ENCODE measurements at places on chromosomes 7 and 10. TPM values are rescaled to one million over a fixed set of nuclear protein-coding genes. Genes with fewer than 3 reads are reported as not detected.

Gene ZNF92
- total RNA-seq = 22.5 TPM

Gene ADRB1
- not detected for total RNA-seq

Gene ITGB8
- total RNA-seq = 0.85 TPM

DNA sequence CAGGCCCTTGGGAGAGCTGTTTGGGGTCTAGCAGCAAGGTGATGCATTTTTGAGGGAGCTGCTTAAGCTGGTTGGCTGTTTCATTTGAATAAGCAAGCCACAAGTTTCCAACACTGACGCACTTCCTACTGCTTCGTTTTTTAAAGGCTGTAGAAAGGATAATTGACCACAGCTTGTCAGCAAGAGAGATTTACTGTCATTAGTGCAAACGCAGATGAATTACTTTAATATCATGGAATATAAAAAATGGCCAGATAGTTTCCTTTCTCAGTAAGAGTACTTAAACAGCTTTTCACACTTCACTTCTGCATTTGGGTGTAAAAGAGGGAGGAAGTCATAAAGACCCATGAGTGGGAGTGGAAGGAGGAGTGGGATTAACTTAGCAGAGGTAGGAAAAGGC lies 61.5 kb downstream of the FZD1 start:
- DNase-seq = no peak

DNA sequence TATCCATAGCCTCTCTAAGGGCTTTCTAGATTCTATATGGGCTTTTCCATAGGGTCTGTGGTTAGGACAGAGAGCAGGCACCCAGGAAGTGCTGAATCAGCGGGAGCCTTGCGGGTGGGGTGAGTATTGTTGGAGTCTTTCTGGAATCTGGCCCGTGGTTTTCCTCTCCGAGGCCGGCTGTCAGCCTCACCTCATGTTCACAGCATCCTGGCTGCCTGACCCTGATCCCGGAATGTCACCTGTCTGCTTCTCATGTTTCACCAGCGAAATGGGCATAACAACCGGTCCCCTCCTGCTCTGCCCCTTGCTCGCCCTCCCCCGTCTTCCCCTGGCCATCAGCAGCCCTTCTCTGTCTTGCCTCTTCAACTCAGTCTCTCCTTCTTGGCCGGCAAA lies 36.5 kb downstream of the DDIT4 start:
- no peak for DNase-seq

- no peak for DNase-seq
Observed at GRCh38 chr10:44261710-44262455, 123.0 kb downstream of the CXCL12 start.

DNA sequence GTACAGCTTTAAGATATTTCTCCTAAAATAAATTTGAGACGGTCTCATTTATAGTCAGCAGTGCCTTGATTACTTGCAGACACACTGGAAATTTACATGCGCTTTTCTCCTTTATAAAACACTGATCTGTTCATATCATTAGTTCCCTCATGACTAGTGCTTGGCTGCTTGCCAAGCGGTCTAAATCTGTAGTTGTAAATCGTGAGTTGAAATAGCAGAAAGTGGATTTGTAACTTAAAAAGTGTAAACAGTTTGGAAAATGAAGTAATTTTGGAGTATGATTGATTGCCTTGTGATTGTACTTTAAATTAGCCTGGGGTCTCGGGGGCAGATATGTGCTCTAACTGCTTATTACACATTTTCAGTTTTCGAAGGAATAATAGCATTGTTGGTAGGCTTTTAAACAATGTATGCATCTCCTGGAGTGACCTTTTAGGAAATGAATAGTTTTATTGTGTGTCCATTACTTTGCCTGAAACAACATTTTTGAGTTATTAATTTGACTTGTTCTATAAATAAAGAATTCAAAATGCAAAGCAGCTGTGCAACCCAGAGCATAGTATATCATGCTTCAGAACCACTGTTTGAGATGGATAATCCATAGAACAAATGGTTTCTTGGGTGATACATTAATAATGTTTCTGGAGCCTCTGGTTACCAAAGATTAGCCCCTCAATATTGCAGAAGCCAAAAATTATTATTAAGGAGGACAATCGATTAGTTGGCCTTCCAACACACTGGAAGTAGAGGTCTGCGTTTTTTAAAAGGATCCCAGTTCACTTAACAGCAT lies 73.3 kb downstream of the ARID5B start:
- no peak for DNase-seq

DNA sequence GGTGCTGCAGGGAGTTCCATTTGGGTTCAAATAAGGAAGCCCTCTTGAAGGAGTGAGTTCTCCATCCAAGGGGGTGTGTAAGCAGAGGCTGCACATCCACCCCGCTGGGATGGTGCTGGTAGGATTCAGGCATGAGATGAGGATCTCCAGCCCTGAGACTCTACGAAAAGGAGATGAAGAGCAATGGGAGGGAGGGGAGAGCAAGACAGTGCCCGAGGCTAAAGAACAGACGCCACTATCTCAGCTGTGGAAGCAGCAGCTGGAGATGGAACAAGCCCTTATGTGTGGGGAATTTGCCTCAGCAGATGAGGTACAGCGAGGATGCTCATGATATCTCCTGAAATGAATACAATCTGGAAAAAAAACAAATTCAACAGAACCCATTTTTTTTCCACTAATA lies 28.1 kb upstream of the MYL10 start:
- DNase-seq = no peak

DNA sequence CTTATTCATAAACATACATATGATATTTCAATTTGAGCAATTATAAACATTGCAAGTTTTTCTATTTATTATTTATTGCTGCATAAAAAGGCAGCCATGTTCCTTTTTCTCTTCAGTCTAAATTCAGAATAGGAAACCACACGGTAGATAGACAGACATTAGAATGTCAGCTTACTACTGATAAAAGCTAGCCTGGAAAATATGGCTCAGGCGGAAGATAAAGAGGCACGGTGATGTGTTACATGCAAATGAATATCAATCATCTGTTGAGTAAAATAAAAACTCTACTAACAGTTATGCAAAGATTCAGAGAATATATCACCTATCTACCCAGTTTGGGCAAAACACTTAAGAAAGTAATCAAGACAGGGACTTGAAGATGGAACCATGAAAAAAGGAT lies 73.5 kb upstream of the PDSS1 start:
- DNase-seq = no peak

DNA sequence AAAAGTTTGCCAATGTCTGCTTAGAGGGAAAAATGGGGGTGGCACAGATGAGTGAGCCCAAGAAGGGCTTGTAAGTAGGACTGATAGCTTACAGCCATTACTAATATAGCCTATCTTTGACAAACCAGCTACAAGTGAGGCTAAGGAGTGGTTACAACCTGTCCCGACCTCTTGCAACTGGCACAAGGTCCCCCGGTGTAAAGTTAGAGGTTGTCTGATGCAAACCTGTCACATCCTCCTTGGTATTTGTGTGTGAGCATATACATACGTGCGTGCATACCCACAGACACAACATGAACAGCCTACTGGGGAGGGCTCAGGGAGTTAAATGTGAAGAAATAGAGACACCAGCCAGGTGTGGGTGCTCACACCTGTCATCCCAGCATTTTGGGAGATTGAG lies 14.6 kb downstream of the ADAP1 start:
- DNase-seq = no peak

DNA sequence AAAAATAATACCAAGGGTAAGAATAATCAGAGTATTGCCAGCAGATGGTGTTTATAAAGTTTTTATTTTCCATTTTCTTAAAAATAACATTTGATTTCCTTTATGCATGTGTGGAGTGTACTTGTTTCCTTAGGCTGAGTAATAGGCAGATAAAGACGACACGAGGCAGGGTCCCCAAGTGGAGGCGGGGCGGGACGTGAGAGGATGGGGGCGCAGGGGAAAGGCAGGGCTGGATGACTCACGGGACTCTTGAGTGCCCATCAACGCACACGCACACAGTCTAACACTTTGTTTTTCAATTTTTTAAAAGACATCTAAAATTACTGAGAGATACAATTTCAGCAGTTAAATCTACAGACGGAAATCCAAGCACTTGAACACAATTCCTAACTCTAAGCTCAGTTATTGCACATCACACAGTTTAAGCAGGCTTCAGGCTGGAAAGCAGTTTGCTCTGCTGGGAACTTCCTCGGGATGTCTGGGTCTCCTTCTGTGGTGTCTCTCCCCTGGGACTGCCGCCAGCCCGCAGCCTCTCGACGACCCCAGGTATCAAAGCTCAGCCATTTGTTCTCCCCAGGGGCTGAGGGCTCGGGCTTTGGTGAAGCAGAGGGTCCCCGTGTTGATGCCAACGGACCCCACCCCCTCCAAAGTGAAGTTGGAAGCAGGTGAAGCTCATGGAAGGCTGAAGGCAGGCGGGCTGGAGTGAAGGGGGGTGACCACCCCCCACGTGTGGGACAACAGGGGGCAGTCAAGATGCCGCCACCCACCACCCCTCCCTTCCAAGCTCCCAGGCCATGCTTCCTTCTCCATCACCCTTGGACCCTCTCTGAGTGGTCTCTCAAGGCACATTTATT lies 29.1 kb downstream of the SPOCK2 start:
- no peak for DNase-seq

DNA sequence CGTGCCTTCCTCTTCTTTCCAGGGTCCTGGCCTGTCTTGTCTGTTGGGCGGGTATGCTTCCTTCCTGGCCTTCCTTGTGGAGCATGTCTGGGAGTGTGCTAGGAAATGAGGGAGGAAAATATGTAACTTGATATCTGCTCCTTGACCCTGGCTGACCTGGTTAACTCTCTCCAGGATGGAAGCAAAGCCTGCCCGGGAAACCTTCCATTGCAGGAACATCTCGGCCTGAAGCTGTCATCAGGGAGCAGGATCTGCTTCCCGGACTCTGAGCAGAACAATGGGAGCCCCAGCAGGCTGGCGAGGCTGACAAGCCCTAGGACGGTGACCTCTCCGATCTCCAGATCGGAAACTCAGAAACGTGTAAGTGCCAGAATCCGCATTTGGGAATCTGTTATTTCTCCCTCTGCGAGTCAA lies 340.3 kb downstream of the FRMD4A start:
- DNase-seq = no peak

DNA sequence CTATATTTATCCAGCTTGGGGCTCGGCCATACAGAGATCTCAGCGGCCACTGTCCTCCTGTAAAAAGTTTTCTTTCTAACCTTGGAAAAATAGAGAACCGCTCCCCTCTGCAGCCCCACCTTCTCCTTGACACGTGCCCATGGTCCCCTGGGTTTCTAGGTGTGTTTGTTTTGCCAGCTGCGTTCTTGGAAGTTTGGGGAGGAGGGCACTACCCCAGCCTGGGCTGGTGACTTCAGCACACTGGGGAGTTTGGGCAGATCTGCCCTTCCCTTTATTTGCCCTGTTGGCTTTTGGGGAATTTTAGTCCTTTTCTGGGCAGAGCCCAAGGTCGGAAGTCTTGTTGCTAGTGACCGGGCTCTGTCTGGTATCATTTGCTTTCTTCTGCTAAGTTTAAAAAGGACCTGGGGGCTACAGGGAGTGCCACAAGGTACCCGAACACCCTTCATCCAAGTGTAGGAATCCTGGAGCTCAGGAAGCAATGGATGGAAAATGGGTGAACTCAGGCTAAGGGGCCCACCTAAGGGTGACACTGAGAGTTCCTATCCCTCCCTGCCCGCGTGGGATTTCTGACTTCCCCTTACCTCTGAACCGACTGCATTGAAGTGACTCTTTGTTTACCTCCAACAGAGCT lies 1.7 kb downstream of the ADAMTS14 start:
- DNase-seq = no peak

DNA sequence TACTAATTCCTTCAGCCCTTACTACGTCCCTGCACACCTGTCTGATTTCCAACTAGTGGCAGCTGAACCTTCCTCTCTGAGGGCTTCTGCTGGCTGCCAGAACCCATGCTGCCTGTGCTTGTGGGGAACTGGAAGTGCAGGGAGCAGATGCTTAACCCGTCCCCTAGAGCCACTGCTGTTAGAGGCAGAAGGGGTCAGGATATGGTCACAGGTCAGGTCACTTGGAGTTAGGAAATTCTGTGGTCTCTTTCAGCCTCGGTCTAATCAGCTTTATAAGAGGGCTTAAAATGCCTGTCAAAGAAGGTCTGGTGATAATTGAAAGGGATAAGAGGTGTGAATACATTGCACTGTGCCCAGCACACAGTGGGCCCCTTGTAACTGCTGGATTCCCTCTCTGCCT lies 82.0 kb downstream of the PLPP4 start:
- no peak for DNase-seq

DNA sequence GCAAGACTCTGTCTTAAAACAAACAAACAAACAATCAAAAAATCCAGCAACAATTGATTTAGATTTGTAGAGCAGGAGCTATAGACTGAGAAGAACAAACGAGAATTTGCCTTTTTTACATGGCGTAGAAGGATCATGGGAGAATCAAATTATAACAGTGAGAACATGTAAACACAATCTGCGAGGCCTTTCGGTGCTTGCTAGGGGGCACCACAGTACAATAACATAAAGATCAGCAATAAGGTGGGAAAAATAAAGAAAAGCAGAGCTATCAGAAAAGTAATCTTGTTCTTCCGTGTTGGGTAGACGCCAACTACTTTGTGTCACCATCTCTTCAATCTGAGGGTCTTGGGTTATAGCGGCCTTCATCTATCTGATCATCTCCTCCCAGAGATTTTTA lies 82.2 kb downstream of the NOD1 start:
- DNase-seq = no peak
